Stimulated activated CD4-positive, alpha-beta T cell treated with anti-CD3 and anti-CD28 coated beads, Interleukin-4, amount 100 ng/mL, for 24 hours (primary cell): ENCODE measurements at places on chromosomes 5 and 9.
A peak's percentile ranks its signal among the peaks of the same experiment; 100 is the strongest.

DNA sequence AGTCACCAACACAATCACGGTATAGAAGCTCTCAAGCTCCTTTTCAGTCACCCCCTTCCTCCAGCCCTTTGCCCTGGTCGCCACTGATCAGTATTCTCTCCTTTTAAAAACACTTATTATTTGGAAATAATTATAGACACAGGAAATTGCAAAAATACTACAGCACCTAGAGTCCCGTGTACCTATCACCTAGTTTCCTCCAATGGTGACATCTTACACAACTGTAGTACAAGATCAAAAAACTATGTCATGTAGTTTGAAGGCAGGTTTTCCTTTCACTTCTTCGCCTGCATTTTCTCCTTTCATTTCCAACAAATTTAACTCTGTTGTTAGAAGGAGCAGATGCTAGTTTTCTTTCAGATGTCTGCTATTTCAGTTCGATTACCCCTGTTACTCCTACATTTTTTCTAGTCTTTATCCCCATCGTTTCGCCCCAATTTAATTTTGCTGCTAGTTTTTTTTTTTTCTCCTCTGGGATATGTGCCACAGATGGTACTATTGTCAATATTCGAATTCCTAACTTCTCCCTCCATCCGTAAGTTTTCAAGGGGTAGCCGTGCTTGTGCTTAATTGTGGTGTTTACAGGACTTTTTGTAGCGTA, 612 bp upstream of the ATG10 start:
- peak; percentile 9 for DNase-seq

DNA sequence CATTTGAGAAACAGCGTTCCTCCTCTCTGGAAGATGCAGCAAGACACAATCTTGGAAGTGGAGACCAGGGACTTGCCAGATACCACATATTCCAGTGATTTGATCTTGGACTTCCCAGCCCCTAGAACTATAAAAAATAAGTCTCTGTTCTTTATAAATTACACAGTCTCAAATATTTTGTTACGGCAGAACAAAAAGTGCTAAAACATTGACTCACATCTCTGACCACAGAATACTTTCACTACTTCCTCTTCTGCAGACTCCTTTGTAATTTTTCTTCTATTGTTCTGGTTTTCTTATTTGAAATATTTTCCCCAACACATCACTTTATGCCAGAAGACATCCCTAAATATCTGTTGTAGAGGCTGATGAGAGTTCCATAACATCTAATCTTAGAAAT, 706.1 kb upstream of the CDH18 start:
- no peak for DNase-seq

- DNase-seq, result no peak
Observed at GRCh38 chr5:115418788-115419187, 122.3 kb upstream of the CCDC112 start.

GRCh38 chr5:6713274-6714225, at the start of gene TENT4A:
Gene TENT4A (plus strand): TSS chr5:6713432. CDS start chr5:6713984, 552 bp downstream.
- no peak for DNase-seq
